ENCODE measurements at places on chromosomes 2 and 18.

DNA sequence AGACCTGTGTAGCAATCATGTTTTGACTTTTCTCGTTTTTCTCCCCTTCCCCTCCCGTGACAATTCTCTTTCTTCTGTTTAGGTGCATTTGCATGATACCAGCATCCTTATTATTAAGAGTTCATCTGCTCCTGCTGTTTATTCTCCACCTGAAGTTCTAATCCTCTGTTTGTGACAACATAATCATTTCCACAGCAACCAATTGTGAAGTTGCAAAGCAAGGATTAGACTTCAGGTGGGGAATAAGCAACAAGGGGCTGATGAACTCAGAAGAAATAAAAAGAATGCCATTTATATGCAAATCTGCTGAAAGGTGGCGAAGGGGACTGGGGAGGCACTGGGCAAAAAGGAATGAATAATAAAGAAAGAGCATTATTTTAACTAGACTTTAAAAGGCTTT lies 124.8 kb upstream of the LINC00305 start:
- DNase-seq, result no peak

DNA sequence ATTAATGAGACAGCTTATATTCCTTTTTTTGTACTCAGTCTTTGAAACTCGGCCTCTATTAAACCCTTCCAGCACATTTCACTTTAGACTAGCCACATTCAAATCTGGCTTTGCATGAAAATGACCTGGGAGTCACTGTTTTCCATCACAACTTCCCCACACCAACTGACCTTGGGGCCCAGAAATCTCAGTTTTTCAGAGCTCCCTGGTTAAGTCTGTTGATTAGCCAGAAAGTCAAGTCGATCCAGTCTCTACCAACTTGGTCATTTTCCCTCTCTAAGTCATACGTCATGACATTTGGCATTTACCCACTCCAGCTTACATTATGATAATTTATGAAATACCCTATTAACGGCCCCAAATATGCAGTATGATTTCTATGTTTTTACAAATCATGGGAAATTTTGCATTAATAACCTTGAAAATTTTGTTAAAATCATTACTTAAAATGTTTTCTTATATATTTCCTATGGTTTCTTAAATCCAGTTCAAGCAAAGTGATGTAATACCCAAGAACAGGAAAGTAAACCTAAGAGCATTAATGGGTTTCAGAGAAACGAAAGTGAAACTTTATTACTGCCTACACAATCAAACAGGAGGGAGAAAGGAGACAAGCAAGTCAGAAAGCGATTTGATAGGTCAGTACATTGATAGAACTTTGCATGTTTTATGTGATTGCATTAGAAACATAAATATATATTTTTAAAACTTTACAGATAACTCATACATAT lies 77.1 kb downstream of the SPATS2L start:
- peak; percentile 77 for DNase-seq

GRCh38 chr2:56132138-56132537 lies 51.7 kb upstream of the CCDC85A start:
- DNase-seq, result peak; percentile 53

DNA sequence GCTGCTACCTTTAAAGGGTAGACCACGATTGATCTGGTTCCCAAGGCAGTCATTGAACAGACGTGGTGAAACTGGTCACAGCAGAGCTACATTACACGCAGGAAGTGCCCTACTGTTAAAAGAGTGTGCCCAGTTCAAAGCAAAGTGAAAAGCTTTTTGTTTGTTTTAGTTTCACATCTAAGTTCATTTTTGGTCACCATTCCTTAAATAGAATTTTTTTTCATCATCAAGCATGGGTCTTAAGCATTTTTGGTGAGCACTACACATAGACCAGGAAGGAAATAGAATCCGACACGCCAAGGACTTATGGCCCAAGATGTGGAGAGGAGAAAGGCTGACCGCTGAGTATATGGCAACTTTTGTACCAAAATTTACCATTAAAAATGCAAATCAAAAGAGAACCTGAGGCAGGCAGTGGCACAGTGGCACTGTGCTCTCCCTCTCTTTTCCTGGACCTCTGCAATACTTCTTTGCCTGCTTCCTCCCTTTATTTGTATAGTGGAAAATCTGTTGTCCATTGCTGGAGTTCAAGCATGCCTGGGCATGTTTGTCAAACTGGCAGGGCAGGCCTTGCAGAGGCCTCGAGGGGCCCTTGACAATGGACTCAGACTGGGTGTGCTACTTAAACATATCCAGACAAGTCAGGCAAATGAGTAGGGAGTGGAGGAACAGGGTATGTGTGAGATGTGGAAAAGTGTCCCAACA lies 42.6 kb upstream of the HNRNPA3 start:
- no peak for DNase-seq

GRCh38 chr2:240872317-240873097 lies 3.9 kb downstream of the AGXT start:
- no peak for DNase-seq

DNA sequence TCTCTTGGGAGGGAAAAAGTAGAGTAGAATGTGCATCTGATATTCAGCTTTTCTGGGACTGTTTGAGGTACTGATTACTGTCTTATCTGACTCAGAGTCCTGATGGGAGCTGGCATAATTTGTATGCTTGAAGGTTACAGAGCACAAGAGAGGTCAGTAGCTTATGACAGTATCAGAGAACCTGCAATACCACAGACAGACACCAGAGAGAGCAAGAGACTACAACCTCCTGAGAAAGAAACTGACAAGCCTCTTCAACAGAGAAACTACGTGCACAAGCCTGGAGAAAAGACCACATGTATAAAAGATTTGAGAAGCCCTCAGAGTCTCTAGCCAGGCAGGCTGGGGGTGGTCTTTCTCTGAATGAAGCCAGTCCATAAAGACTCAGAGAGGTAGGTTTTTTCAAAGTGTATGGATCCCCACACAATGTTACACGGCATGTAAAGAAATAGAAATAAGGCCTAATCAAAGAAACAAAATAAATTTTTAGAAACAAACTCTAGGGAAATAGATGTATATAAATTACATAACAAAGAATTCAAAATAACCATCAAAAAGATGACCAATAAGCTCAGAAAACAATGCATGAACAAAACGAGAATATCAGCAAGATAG lies 568.3 kb downstream of the LRRTM4 start:
- peak; percentile 22 for DNase-seq

All from fibroblast of mammary gland (primary cell).